NCI-H2227 treated with DMSO at 0.1 percent for 48 hours (cell line): ENCODE measurements at places on chromosomes 7 and 10.

- DNase-seq: no peak
Measured at GRCh38 chr7:2483494-2483893, 7.3 kb upstream of the GRIFIN start.

GRCh38 chr10:4141471-4141870, 356.5 kb upstream of the KLF6 start:
- DNase-seq: no peak

GRCh38 chr10:109926061-109926745, 2.9 kb upstream of the XPNPEP1 start:
- DNase-seq: no peak

DNA sequence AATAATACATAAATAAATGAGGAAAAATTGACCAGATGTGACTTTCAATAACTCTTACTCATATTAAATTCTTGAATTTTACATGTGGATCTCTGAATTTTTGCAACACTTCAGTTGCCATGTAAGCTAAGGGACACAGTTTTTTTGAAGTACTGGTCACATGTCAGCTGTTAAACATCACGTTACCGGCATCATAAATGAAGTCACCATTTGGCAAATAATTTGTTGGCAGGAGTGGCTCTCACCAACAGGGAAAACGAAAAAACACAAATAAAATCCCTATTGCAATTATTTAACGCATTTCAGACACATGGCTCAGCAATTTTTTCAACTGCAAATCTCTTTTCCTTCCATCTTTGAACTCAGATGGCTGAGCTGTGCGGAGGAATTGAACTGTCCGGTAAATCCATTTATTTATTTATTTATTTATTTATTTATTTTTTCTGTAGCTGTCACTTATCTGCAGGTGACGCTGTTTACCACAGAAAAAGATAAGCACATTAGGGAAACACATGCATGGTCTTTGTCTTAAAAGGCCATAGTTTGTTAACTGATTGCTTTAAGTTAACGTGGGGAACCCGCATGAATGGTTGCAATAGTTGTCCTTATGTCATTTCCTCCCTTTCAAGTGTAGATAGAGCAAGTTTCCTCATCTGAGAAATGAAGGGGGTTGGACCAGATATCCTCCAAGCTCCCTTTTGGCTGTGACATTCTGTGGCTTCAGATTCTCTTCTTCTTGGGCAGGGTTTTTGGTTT, 64.7 kb upstream of the JAZF1 start:
- no peak for DNase-seq

DNA sequence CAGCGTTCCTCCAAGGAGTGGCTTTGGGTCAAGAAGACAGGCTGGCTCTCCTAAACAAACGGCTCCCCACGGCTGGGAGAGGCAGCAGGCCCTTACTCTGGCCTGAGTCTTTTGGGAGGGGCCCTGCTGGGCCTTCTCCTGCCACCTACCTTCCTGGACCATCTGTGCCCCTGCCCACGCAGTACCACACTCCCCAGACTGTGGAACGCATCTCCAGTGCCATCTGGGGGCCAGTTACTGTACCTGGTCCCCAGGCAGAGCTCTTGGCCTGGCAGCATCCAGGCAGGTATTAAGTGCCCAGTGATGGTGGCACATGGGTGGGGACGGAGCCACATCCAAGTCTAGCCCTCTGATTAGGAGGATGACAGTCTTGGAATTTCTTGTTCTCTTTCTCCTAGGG, 14.4 kb downstream of the ALKBH4 start:
- no peak for DNase-seq

GRCh38 chr7:3634396-3634795, 333.3 kb downstream of the SDK1 start:
- no peak for DNase-seq
